GM23248 (cell line): ENCODE measurements at places on chromosomes 16 and 17. TPM values are rescaled to one million over a fixed set of nuclear protein-coding genes. Genes with fewer than 3 reads are reported as not detected.

DNA sequence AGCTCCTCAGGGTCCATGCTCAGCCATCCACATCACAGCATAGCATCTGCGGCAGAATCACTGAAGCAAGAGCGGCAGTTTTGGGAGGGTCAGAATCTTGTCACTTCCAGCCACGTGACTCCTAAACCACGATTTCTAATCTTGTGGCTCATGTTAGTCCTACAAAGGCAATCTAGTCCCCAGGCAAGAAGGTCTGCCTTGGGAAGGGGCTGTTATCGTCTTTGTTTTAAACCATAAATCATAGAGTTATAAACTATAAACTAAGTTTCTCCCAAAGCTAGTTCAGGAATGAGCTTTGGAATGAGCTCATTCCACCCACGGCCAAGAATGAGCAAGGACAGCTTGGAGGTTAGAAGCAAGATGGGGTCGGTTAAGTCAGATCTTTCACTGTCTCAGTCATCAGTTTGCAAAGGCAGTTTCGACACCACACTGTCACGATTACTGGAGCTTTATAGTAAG lies 20.8 kb upstream of the DNAH17 start:
- DNase-seq: peak; percentile 86

GRCh38 chr16:19522760-19523159 lies 862 bp upstream of the GDE1 start:
- DNase-seq: no peak

GRCh38 chr17:58046239-58047094 lies 36.8 kb upstream of the DYNLL2 start:
- peak; percentile 59 for DNase-seq

DNA sequence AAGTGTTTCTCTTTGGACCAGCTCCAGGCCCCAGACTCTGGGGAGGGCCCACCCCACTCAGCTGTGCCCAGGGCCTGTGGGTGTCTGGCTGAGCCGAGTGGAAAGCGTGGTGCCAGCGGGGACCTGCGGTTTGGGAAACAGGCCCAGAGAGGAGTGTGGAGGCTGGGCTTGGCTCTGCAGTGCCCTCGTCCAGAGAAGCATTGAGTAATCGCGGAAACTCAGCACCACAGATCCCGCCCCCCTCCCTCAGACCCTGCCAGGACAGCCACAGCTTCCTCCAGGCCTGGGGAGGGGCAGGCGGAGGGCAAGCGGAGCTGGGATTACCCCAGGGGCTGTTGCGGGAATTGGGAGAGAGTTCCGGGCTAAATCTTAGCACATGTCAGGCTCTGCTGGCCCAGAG lies 14.6 kb upstream of the PITPNA start:
- peak; percentile 96 for DNase-seq

DNA sequence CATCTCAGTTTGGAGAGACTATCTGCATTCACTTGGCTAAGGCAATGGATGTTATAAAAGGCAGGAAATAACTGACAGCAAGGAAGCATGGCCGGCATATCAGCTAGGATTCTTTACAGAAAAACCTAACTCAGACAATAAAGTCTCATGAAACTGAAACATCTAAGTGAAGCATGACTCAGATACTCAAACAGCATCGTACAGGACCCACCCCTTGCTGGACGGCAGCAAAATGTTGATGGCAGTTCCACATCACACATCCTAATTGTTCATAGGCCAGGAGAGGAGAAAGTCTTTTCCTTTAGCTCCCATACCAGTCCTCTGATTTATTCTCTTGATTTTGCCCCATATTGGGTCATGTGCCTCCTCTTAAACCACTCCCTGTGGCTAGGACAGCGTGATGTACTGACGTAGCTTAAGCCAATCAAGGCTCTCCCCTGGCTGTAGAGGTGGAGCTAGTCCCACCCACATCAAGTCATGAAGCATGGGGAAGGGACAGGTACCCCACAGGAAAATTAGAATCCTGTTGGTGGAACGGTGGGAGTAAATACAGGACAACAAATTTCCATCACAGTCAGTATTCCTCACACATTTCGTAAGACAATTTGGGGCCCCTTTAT lies 178.9 kb downstream of the IRX3 start:
- DNase-seq: peak; percentile 17

GRCh38 chr16:17037499-17037898 lies 433.3 kb downstream of the XYLT1 start:
- DNase-seq: no peak

GRCh38 chr16:80274576-80275191 lies 266.1 kb upstream of the DYNLRB2 start:
- DNase-seq: peak; percentile 90

DNA sequence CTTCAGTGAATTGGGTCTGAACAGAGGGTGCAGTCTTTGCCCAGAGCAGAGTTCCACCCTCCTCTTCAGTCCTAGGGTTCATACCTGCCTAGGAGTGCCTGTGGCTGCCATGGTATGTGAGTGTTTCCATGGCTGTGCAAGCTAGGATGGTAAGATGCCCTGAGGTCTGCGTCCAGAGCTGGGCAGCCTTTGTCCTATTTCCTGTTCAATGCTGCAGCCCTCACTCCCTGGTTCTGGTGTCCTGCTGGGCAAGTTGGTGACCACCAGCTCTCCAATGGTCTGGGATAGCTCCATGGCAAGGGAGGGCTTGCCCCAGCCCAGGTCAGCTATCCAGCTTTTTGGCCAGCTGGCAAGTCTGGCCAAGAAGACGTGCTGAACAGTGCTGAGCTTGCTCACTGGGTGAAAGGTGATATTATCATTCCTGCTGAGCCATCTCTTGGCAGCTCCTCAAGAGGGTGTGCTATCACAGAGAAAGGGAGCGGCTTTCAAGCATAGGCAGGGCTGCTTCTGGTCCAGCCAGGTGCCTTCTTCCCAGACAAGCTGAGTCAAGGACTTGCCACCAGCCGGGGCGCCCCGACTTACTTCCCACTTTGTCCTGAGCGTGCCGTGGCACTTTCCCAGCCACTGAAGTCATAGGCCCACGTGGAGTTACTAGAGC lies 13.0 kb upstream of the NFATC3 start:
- DNase-seq: peak; percentile 84

Gene ITGAX
- not detected in 2 replicates for polyA plus RNA-seq

Gene MT1A
- 2.3 and 3.3 TPM in 2 replicates for polyA plus RNA-seq

Gene PLLP
- 0.44 and 0.46 TPM in 2 replicates for polyA plus RNA-seq

Gene LRRC75A
- 0.15 and 0.54 TPM in 2 replicates for polyA plus RNA-seq
